NCI-H1930 (cell line): ENCODE measurements at places on chromosomes 7 and 10.

- no peak for DNase-seq
These were observed 428.4 kb upstream of the TEX47 start for GRCh38 chr7:89223900-89224395.

GRCh38 chr10:16923309-16923708 lies 106.1 kb upstream of the RSU1 start:
- DNase-seq: no peak

GRCh38 chr10:92829042-92829785 lies 19.1 kb upstream of the EXOC6 start:
- no peak for DNase-seq

- DNase-seq: no peak
These were observed 10.0 kb downstream of the GLI3 start for GRCh38 chr7:42227021-42227420.

DNA sequence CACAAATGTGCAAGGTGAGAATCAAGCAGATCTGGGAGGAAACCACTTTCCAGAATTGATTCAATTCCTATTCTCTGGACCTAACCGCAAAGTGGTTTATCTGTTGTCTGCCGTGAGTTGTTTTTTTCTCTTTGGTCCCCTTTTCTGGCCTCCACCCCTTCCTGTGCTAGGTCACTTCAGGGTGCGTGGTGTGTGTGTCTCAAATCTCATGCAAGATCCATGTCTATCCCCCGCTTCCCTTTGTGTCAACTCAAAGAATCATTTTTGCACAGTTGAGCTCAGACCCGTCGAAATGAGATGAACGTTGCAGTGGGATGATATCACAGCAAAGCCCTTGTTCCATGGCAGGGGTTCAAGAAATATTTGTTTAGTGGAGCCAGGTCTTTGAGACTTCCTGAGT lies 184.5 kb downstream of the GATA3 start:
- DNase-seq: no peak

GRCh38 chr7:112930787-112931186 lies 140.6 kb upstream of the TMEM168 start:
- no peak for DNase-seq

GRCh38 chr10:73485320-73485719 lies 10.5 kb downstream of the PPP3CB start:
- DNase-seq: no peak

DNA sequence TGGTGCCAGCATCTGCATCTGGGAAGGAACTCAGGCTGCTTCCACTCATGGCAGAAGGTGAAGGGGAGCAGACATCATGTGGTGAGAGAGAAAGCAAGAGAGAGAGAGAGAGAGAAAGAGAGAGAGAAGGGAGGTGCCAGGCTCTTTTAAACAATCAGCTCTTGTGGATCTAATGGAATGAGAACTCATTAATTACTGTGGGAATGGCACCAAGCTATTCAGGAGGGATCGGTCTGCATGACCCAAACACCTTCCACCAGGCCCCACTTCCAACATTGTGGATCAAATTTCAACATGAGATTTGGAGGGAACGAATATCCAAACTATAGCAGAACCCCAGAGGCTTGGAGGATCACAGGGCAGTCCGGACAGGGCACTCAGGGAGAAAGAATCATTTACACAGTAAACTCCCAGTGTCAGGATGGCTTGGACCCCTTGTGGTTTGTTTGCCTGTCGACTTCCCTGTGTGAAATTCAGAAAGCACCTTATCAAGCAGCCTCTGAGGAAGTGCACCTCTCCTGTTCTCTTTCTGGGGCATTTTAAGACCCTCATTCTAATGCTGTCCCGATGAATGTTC lies 308.5 kb downstream of the REEP3 start:
- no peak for DNase-seq

DNA sequence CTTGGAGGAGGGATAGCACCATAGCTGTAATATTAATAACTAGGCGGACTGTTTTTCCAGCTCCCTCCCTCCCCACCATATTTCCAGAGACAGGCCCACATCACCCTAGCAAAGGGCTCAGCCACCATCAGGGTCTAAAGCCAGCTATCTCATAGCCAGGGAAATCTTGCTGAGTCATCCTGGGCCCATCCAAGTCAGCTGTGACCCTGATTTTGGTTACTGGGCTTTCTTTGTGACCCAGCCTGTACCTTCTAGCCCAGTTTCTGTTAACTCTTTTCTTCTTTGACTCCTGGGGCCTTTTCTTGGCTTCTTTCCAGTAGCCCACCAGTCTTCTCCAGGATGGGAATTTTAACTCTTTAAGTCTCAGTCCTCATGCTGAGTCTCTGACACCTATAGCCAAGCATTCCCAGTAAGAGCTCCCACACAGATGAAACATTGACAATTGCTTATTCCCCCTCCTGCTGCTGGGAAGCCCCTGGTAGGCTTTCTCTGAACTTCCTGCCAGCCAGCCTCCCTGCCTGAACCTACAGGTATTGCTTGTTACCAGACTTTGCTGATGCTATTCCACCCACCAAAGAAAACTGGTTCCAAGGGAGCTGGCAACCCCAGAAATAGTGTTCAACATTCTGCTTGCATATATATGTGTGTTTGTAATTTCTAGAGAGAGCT lies 34.8 kb upstream of the ADO start:
- DNase-seq: no peak

DNA sequence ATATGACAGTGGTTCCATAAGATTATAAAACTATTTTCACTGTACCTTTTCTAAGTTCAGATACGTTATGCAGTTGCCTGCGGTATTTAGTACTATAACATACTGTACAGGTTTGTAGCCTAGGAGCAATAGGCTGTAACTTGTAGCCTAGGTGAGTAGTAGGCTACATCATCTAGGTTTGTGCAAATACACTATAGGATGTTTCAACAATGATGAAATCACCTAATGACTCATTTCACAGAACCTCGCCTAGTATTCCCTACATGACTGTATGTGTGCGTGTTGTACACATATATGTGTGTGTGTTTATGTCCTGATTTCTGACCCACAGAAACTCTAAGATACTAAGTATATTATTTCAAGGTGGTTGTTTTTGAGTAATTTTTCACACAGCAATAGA lies 139.0 kb downstream of the HERPUD2 start:
- no peak for DNase-seq

GRCh38 chr7:142703655-142704305 lies 45.5 kb upstream of the PRSS1 start:
- no peak for DNase-seq

DNA sequence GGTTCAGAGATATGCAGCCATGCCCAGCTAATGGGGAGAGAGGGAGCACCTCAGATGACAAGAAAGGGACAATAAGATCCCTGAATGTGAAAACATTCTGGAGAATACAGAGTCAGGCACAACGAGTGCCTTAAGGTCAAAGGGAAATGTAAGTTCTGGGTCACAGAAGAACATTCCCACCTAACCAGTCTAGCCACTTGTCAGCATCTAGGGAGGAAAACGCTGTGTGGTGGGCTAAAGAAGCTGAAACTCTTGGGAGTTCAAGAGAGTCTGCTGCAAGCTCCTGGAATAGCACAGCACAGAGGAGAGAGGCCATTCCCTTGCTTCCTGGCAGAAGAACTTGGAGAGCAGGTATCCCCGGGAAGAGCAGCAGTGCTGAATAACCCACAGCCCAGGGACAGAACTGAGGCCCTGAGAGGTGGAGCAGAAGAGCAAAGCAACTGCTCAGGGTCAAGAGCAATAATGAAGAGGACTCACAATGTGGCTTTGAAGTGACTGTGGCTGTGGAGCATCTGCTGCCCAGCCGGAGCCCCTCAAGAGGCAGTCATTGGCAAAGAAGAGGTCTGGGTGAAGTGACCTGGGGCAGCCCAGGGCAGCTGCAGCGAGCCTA lies 182.3 kb downstream of the NPSR1 start:
- no peak for DNase-seq

GRCh38 chr7:151349507-151349853 lies 7.9 kb downstream of the NUB1 start:
- no peak for DNase-seq

GRCh38 chr10:131427281-131427680 lies 115.8 kb upstream of the TCERG1L start:
- DNase-seq: no peak
